Endodermal cell (in vitro differentiated cells): ENCODE measurements at places on chromosomes 3 and 15.

- peak; percentile 70 for DNase-seq
These were observed 225.6 kb downstream of the TIGIT start for GRCh38 chr3:114519415-114519814.

DNA sequence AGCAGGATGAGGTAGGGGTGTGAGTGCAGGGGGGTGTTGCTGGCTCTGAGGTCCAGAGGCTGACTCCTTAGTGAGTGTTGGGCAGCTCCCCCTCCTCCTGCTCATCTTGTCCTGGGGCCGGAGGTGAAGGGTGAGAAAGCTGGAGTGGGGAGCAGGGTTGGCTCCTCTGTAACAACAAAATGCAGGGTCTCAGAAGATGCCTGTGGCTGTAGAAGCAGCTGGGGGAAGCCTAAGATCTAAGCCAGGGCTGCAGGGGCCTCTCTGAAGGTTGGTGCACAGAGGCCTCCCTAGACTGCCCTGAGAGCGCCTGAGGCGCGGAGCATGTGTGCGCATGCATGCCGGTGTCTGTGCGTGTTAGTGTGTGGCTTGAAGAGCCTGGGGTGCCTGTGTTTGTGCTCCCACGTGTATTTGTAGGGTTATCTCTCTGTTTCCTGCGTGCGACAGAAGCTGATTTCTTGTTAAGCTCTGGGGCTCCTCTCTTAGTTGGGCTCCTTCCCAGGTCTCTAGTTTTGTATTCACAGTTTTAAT is 5.3 kb upstream of the HDAC11 start:
- no peak for DNase-seq

DNA sequence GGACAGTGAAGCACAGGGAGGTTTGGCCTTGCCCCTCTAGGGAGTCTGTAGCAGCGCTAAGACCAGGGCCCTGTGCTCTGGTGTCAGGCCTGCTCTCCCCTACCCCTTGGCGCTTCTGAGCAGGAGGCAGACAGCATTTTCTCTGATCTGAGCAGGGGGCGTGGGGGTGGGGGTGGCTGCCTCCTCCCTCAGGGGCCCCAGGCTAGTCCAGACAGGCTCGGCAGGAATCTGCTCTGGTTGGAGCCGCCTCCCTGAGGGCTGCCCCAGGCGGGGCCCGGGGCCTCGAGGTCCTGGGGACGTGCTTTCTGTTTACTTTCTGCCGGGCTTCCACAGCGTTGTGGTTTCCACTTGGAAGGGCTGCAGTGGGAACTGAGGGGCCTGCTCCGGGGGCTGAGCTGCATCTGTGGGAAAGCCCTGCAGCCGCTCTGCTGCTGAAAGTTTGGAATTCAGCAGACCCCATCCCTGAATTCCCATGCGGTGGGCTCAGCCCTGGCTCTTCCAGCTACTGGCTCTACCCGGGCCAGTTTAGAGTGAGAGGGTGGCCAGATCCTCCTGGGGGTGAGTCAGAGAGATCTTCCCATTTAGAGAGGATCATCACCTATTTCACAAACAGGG is 105.4 kb downstream of the LINGO1 start:
- peak; percentile 84 for DNase-seq

GRCh38 chr15:93762036-93762435 is 469.3 kb upstream of the MCTP2 start:
- DNase-seq: no peak

GRCh38 chr3:535566-536416 is 339.2 kb downstream of the CHL1 start:
- DNase-seq: peak; percentile 87

GRCh38 chr3:160400030-160400701 is 716 bp downstream of the SMC4 start:
- DNase-seq: no peak

GRCh38 chr3:127960421-127960965 is 45.5 kb downstream of the KBTBD12 start:
- no peak for DNase-seq

DNA sequence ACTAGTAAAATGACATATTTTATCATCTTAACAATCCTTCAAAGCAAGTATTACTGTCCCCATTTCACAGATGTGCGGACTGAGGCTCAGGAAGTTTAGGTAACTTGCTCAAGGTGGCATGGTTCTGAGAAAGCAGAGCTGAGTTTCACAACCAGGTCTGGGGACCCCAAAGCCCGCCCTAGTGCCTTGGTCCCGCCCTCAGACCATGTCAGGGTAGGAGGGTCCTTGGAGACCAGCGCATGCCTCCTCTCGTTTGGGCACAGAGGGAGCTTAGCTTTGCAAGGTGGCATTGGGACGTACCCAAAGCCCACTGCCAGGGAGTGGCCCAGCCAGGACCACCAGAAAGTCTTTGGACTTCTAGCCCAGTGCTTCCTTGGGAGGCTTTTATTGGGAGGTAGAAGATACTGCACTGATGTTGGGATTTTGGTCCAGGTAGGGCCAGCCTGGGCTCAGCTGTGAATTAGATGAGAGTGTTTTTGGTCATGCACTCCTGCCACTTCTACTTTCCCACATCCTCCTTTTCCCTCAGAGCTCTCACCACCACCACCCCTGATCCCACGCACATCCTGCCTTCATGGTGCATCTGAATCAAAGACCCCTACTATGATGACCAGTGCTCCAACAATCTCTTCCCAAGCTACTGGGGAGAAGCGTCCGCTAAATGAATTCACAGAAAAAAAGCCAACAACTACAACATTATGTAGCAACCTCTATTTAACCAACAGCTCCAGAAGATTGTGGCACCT is 307.9 kb downstream of the TLE3 start:
- DNase-seq: peak; percentile 26
